ENCODE measurements at places on chromosomes 5 and 9. TPM values are rescaled to one million over a fixed set of nuclear protein-coding genes. Genes with fewer than 3 reads are reported as not detected.

- no peak for DNase-seq
These were observed 26.3 kb upstream of the CDKN2AIPNL start for GRCh38 chr5:134437847-134438581.

GRCh38 chr5:19615661-19616060, 372.3 kb downstream of the CDH18 start:
- DNase-seq = no peak

The PCDHA4 gene
- polyA plus RNA-seq = 0.01 TPM

DNA sequence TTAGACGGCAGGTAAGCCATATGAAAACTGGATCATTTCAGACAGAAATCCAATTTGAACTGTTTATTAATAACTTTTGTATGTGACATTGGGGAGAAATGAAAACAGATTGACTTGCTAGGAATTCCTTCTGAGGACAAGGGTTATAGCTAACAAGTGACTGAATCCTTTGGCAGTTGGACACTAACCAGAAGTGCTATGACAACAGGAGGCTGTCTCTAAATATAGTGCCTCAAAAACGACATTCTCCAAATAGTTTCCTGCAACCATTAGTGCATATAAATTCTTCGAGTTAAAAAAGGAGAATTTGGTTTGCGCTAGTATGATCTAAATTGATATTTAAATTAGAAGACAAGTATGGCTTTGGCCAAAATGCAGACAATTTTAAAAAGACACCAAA, 338.6 kb downstream of the PTPRD start:
- DNase-seq = no peak

GRCh38 chr5:161261668-161262323, 284.7 kb downstream of the GABRB2 start:
- no peak for DNase-seq

The RIGI gene
- polyA plus RNA-seq = 5.9 TPM

DNA sequence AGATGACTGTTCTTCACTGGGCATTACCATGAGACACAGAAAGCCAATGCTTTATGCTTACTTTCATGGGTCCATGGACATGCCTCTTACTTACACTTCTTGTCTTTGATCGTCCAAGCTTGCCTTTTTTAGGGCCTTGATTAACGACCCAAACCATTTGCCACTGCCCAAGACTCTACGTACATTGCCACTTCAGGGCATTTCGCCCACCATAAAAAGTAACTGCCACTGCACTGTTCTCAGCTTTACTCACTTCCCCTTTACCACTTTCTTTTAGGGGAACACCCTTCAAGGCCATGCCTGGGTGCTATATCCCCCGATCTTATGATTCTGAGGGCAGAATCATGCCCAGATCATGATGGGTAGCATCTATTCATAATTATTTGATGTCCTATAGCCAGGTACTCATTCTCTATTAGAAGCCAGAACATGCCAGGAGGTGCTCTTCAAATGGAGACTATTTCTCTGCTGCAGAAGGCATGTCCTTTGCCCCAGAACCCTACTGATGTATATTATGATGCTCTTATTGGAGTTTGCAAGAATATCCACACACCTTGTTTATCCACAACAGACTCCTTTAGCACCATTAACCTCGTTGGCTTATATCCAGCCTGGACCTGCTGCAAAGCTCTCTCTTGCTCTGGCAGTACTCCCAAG, 64.1 kb upstream of the RAD23B start:
- no peak for DNase-seq

GRCh38 chr9:98869078-98869745, 61.7 kb downstream of the GALNT12 start:
- no peak for DNase-seq

- no peak for DNase-seq
These were observed 13.4 kb downstream of the ABLIM3 start for GRCh38 chr5:149154650-149155049.

GRCh38 chr5:177453852-177454396, 7.3 kb downstream of the PRR7 start:
- no peak for DNase-seq

The SPATA31A3 gene
- polyA plus RNA-seq = not detected

The TMEM232 gene
- polyA plus RNA-seq = 0.39 TPM
